ENCODE measurements at places on chromosomes 4 and X.
A peak's percentile ranks its signal among the peaks of the same experiment; 100 is the strongest.

- DNase-seq = peak; percentile 32
These were observed 6.6 kb upstream of the DDX60L start for GRCh38 chr4:168486912-168487281.

DNA sequence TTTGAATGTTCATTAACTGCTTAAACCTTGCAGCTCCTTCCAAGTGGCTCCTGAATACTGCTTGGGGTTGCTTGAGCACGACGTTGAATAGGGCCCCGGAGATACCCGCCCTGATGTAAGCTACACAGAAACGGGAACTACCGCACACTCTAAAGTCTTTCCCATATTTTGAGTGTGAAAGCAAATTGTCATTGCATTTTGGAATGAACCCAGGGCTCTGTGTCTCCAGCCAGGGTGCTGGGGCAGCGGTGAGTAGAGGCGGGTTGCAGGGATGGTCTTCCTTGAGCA, 59.4 kb upstream of the HELT start:
- no peak for DNase-seq

DNA sequence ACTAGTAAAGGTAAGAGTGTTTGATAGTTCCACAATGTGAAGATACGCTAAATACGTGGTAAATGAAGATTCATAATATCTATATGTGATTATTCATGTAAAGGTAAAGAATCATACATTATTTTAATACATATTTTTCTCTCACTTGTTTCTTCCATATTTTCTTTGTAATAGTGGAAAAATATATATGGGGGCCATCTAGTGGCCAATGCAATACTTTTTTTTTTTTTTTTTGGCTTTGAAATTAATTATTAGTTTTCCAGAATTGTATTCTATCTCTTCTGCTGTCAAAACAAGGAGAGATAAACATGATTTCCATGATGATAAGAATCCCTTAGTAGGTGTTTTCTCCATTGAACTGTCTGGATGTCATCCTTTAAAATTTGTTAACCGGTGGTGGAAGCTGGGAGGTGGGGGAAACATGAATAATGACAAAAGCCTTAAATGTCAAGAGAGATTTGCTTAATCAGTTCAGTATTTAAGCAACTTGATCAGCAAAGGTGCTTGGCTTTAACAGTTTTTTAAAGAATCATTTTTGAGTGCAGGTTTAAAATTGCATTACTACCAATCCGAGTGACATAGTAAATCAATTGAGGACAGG, 508.7 kb upstream of the HTR2C start:
- peak; percentile 0 for DNase-seq

DNA sequence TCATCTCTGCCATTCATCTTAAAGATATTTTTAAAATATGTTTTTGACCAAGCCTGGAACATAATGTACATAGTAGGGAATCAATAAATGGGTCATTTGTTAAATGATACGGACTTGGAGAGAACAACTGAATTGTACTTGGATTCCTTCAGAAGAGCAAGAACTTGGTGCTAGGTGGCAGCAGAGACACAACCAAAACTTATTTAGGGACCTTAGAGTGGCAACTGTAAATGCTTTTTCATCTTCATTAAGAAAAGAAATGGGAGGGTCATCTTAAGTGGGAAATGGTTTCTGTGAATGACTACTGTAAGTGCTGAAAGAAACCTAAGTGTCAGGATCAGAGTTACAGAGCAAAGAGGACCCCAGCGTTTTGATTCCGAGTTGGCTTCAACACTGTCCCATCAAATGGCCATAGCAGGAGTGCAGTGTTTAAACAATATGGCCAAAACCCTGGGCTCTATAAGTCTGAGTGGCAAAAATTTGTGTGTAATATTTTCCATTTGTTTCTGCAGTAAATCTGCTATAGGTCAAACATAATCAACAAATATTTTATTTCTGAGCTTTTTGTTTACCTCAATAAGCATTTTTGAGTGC, 213.6 kb downstream of the PALLD start:
- DNase-seq = peak; percentile 83

DNA sequence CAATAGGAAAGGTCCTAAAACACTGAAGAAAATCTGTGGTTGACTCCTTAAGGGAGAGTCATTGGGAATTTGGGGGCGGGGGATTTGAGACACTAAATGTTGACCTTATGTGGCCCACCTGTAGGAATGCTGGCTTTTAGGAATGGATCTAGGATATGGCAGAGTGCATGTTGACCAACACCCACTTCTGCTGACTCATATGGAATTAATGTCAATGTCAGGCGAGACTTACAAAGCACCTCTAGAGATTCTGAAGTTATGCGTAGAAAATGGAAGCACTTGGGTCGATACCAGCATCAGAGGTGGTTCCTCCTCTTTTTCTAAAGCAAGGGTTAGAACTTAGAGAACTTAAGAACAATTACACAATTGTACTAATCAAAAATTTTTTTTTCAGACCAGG, 100.6 kb upstream of the CBR4 start:
- no peak for DNase-seq

DNA sequence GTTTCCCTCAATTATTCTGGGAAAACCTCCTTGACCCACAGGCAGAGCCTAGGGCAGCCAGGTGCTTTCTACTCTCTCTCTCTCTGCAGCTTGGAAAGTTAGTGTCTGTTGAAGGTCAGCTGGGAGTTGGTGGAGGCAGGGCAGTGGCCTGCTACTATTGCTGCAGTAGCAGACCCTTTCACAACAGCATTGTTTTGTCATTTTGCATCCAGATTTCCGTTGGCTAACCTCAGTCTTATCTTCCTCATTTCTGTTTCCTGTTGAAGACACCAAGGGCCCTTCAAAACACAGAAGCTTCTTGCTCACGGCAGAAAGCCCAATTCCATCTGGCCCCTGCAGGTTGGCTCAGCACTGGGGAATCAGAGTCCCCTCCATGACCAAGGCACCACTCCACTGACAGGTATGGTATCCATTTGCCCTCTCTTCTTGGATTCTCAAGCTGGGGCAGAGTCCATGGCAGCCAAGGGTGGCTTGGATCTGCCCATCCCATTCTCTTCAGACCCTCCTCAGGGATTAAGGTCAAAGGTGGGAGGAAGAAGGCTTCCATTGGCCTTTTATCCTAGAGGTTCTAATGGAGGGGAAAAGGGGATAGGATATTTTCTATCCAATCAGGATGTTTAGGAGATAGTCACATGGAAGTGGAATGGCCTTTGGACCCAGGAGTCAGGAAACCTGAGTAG, 24.6 kb downstream of the VSIG4 start:
- no peak for DNase-seq
